ENCODE measurements at places on chromosomes 3 and 15. TPM values are rescaled to one million over a fixed set of nuclear protein-coding genes. Genes with fewer than 3 reads are reported as not detected.

The THSD4 gene
- total RNA-seq = 23.1 TPM

The ROBO1 gene
- 15.3 TPM for total RNA-seq

The NR1I2 gene
- total RNA-seq = not detected

The CCDC191 gene
- total RNA-seq = 4.3 TPM

The PLIN1 gene
- 2.6 TPM for total RNA-seq

All from gastroesophageal sphincter (tissue), 4 donors.